ENCODE measurements at places on chromosomes 11 and 22. TPM values are rescaled to one million over a fixed set of nuclear protein-coding genes. Genes with fewer than 3 reads are reported as not detected.

DNA sequence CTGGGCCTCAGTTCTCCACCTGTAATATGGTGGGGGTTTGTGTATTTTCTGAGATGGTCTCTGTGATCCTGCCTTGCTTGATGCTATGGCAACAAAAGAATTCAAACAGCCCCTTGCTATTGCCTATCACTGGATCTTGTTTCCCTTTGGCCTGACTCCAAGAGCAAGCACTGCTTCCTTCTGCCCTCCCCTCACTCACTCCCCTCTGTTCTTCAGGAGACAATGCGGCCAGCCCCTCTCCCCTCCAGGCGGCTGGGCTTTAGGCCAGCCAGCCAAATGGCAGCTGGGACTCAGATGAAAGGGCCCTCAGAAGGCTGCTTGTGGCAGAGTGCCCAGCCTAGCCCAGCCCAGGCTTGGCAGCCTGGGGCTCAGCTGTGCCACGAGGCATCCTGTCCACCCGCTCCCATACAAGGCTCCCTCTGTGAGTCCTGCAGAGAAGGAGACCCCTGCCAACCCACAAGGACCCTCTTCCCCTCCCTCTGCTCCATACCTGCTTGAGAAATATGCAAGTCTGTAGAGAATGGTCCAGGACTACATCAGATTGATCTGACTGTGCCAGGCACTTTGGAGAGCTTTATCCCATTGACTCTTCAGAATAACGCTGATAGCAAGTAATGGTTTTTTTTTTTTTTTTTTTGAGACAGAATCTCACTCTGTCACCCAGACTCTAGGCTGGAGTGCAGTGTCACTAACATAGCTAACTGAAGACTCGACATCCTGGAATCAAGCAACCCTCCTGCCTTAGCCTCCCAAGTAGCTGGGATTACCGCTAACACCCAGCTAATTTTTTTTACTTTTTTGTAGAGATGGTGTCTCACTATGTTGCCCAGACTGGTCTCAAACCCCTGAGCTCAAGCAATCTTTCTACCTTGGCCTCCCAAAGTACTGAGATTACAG, 7.6 kb upstream of the KCTD14 start:
- DNase-seq, result no peak

DNA sequence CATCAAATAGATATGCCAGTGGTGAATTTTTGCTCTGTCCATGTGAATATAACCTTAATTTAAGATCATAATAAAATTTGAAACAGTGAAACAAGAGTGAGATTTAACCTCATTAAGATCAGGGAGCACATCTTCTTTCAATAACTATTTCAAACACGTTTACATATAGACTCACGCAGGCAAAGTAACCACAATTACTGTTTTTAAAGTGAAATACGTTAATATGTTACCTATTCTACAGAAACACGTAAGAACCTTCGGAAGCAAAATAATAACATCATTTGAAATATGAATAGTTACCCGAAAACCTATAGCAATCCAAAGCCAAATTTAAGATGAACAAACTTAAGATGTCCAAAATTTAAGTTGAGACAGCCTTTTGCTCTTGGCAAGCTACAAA, 136.2 kb upstream of the ZC3H12C start:
- DNase-seq, result no peak

- no peak for DNase-seq
These were observed 21.1 kb upstream of the XBP1 start for GRCh38 chr22:28821452-28821851.

DNA sequence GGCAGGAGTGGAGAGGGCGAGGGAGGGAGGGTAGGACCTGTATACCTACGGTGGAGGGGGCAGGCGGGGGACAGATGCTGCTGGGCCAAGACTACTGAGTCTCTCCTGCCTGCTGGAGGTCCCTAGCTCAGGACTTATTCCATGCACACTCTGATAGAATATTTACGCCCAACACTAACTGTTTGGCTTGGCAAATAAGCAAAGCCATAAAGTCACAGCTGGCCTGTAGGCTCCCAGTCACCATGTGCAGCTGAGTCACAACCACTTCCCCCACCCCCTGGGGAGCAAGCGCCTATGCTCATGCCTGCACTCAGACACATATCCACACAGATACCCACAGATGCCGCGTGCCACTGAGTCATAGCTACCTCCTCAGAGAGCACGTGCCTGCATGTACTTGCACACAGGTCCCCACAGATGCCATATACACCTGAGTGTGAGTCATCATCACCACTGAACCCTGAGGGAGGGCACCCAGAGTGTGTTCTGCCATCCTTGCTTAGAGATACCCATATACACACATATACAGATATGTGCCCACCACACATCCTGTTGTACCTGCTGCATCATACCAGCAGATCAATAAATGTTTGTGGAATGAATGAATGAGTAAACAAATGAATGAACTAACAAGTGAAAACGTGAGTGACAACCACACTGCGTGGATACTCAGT, 95.8 kb downstream of the SWAP70 start:
- DNase-seq, result no peak

DNA sequence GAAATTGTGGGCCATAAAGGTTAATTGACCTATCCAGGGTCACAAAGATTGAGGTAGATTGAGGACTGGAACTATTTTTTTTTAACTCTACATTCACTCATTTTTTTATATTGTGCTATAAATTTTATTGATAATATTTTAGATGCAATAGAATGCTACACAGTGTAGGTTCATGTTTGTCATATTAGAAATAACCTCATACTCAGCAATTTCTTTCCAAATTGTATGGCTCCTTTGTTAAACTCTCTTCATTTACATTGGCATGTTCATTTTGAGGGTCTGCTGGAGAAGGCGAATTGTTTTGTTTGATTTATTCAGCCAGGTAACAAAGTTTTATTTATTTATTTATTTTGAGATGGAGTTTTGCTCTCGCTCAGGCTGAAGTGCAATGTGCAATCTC, 44.6 kb downstream of the UVRAG start:
- DNase-seq, result no peak

DNA sequence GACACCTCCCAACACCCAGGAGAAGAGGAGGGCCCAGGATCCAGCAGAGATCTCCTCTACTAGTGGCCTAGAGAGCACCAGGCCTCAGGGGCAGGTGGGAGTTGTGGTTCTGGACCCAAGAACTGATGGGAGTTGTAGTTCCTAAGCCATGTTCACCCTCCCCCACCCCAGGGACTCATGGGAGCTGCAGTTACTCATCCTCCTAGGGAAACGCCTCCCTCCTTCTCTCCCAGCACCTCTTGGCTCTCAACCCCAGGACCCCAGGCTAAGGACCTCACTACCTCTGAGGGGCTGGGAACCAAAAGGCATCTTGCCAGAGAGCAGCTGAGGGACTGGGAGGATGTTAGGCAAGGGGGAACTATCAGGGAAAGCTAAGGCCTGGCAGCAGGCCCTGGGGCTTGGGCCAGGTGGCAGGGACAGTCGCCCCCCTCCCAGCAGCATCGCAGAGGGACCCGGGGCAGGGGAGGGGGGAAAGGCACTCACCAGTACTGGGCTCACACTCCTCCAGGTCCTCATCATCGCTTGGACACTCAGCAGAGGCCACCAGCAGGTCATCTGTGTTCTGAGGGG, 28.9 kb downstream of the SLC22A12 start:
- DNase-seq, result peak; percentile 76

DNA sequence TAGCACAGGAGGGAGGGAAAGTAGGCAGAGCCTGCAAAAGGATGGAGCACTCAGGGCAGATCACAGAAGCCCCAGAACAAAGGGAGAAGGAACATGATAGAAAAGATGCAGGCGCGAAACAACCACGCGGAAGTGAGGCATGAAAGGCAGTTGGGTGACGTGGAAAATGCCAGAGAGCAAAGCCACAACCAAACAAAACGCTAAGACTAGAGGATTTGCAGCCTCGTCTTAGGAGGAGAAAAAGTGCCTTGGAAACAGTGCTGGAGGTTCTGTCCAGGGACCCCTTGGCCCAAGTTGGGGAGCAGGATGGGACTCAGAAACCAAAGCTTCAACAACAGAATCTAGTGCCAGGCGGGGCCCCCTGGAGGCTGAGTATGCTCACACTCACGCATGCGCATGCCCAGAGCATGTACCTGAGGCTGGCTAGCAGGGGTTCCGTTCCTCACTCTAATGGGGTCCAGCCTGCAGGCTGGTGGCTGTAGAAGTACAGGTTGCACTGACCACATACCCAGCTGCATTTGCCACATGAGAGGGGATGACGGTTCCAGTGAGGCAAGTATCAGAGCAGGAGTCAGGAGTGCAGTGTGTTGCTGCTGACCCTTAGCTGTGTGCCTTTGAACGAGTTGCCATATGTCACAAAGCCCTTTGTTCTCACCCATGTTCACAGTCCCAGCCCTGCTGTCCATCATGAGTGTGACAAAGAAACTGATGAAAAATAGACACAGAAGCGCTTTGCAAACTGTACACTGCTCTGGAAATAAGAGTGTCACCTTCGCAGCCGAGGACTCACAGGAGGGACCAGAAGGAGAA, 568.6 kb upstream of the CADM1 start:
- DNase-seq, result peak; percentile 67

The HBG2 gene
- total RNA-seq, result not detected

The C22orf23 gene
- 0.55 TPM for total RNA-seq
